ENCODE measurements at places on chromosomes 5 and 9. TPM values are rescaled to one million over a fixed set of nuclear protein-coding genes. Genes with fewer than 3 reads are reported as not detected.

SPINK7 gene
- total RNA-seq: not detected

ZNF366 gene
- total RNA-seq: 0.39 TPM

PAEP gene
- not detected for total RNA-seq

GRM6 gene
- not detected for total RNA-seq

SURF6 gene
- 13.6 TPM for total RNA-seq

PDE8B gene
- total RNA-seq: 0.29 TPM

HEMGN gene
- 9.0 TPM for total RNA-seq

GABRA6 gene
- total RNA-seq: not detected

- no peak for DNase-seq
These were observed 74.0 kb upstream of the RAPGEF6 start for GRCh38 chr5:131709043-131709442.

GRCh38 chr5:146169076-146169475, 13.4 kb downstream of the LARS1 start:
- no peak for DNase-seq

DNA sequence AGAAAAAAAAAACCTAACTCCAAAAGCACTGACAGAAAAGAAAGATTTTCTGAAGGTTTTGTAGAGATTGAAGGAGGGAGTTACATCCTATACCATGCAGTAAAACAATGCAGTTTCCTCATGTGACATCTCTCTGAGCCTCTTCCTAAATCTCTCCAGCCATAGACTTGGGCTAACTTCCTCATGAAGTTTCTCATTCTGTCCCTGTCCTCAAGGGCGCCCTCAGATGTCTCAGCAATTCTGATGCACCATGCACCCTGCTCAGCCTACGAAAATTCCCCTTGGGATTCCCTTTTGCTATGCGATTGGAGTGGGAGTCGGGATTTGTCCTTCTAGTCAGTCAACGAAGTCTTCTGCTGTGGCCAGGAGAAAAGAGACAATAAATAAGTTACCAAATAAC, 68.9 kb downstream of the FAT2 start:
- DNase-seq: no peak

- no peak for DNase-seq
These were observed 77.8 kb downstream of the ZNF608 start for GRCh38 chr5:124668353-124669299.

GRCh38 chr9:113653746-113654604, 190.4 kb downstream of the RGS3 start:
- DNase-seq: no peak

- no peak for DNase-seq
These were observed 45.9 kb upstream of the APC start for GRCh38 chr5:112691758-112692157.

- DNase-seq: no peak
These were observed 15.2 kb downstream of the GALNT12 start for GRCh38 chr9:98822661-98823060.

GRCh38 chr5:32190095-32190494, 16.0 kb upstream of the GOLPH3 start:
- no peak for DNase-seq

GRCh38 chr9:90808890-90809685, 7.5 kb downstream of the SYK start:
- no peak for DNase-seq

GRCh38 chr5:56829137-56829908, 14.0 kb downstream of the MAP3K1 start:
- DNase-seq: peak; percentile 42

DNA sequence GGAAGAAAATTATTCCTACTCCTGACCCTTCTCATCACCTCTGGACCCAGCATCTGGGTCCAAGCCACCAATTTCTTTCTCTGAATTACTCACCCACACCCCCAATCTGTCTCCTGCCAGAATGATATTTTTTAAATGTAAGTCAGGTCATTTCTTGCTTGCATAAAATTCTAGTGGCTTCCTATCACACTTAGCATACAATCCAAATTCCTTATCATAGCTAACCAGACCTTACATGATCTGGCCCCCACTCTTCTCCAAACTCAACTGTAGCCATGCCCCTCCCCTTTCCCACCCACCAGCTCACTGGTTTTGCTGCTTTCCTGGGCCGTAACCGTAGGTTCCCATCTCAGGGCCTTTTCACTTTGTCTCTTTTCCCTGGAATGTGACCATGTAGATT, 15.2 kb downstream of the HTR4 start:
- DNase-seq: no peak

GRCh38 chr9:120362446-120362845, 217.5 kb downstream of the CDK5RAP2 start:
- no peak for DNase-seq

- no peak for DNase-seq
These were observed 25.3 kb upstream of the SPATA31E1 start for GRCh38 chr9:87857141-87857947.

GRCh38 chr5:173383711-173384110, 55.5 kb upstream of the STC2 start:
- no peak for DNase-seq

- no peak for DNase-seq
These were observed 4.1 kb upstream of the IARS1 start for GRCh38 chr9:92297611-92298010.

GRCh38 chr5:173231381-173231766, 3.6 kb downstream of the NKX2-5 start:
- no peak for DNase-seq

GRCh38 chr5:113195771-113196170, 219.2 kb downstream of the DCP2 start:
- no peak for DNase-seq

DNA sequence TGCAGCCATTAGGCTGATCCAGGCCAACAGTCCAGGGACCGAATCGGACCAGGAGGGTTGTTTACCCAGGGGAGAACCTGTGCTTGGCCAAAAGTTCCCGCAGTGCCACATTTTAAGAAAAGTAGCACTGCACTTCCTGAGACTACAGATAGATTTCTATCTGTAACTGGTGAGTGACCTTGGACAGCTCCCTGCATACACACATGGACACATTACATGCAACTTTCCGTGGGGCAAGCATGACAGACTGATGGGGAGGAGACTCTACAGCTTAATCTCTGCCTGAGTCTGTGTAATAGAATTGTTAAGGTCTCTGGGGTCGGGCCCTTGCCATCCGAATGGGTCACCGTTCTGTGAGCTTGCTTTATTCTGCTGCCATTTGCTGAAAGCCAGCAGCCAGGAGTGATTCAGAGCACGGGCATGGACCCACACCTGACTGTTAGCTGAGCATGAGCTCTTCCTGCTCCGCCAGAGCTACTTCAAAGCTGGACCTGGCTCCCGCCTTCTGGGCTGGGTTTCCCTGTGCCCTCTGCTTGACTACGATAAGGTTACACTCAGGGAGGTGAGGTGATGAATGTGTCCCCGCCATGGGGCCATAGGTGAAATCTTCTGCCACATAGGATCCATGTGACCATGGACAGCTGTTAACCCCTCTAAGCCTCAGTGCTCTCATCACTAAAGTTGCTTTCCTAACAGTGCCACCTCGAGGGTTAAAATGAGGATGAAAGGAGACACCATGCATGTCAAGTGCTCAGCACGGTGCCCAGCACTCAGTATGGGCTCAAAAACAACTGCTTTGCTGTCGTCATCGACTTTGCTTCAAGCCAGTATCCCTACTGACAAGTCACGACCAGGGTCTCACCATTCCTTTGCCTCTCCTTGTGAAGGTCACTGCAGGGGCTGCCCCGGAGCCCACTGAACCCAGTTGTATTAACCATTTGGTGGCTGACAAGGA, 200.0 kb downstream of the MELK start:
- DNase-seq: no peak

- no peak for DNase-seq
These were observed 155.1 kb upstream of the SMIM23 start for GRCh38 chr5:171630350-171631065.

DNA sequence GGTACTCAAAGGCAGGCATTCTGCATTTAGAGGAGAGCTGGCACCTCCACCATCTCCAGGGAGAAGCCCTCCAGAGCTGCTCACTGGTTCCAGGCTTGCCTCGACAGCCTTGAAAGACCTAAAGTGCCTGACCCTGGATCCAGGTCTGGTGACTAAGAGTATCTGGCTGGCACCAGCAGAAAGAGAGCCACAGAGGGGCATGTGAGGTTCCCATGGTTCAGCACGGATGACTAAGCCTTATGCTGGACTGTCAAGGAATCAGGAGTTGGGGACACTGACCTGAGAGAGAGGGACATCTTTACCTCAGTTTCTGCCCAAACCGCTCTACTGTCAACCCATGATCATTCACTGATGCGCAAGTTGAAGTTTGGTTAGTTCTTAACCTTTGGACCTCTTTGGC, 3.0 kb downstream of the ACTL7A start:
- DNase-seq: no peak

GRCh38 chr9:4339357-4339756, 39.5 kb upstream of the GLIS3 start:
- DNase-seq: peak; percentile 43

DNA sequence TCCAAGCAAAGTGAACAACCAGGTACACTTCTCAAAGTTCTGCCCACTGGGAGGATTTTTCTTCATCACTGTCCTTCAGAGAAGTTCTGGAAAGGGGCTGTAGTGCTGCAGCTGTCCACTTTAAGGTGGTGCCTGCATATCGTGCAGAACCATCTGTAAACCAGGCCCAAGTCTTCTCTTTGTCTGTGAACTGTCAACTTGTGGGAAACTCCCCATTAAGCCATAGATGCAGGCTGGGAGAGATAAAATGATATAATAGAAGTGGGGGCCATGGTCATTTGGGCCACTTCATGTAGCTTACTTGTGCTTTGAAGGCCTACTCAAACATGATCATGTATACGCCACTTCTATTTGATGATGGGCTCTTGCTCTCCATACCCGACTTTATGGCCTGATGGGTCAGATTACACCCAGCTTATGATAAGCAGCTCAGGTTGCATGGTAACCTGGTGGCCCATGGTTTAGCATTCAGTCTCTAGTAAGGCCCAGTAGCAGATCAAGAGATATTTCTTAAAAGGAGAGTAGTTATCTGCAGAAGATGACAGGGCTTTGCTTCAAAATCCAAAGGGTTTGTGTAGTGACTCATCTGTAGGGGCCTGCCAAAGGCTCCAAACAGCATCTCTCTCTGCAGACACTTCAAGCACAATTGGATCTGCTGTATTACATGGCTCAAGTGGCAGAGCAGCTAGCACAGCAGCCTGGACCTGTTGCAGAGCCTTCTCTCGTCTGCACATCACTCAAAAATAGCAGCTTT, 15.7 kb upstream of the BTF3 start:
- no peak for DNase-seq

GRCh38 chr9:91082731-91083130, 279.0 kb downstream of the AUH start:
- DNase-seq: no peak

All from T-helper 17 cell (primary cell).